ENCODE measurements at places on chromosomes 6 and 20. TPM values are rescaled to one million over a fixed set of nuclear protein-coding genes. Genes with fewer than 3 reads are reported as not detected.

DNA sequence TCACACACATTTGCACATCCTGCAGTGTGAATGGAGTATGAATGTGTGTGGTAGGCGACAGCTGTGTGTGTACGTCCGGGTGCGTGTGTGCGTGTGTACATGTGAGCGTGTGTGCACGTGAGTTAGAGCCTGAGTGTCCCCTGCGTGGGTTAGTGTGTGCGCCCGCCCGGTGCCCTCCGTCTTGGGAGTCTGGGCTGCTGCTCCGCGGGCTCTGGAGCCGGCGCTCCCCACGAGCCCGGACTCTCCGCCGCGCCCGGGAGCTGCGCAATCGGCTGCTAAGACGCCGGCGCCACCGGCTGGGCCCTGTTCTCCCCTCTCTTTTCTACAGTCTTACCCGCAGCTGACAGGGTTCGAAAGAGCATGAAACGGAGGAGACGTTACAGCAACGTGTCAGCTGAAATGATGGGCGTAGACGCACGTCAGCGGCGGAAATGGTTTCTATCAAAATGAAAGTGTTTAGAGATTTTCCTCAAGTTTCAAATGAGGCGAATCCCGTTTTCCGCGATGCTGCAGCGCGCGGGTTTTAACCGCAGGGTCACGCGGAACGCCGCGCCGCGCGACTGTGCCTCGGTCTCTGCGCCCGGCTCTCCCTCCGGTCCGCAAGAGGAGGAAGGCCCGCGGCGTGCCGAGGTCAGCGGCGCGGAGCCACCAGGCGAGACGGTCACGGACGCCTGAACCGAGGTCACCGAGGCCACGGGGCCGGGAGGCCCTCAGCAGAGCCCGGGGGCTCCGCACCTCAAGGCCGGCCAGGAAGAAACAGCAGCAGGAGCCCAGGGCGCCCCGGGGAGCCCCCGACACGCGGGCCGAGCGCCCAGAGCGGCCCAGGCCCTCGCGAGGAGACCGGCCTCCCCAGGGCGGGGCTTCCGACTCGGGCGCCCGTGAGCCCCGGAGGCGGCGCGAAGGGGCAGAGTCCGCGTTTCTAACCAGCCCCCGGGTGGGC is 95.3 kb upstream of the BHLHE23 start:
- peak; percentile 32 for DNase-seq

GRCh38 chr6:166612471-166612881 is 14.6 kb downstream of the RPS6KA2 start:
- no peak for DNase-seq

DNA sequence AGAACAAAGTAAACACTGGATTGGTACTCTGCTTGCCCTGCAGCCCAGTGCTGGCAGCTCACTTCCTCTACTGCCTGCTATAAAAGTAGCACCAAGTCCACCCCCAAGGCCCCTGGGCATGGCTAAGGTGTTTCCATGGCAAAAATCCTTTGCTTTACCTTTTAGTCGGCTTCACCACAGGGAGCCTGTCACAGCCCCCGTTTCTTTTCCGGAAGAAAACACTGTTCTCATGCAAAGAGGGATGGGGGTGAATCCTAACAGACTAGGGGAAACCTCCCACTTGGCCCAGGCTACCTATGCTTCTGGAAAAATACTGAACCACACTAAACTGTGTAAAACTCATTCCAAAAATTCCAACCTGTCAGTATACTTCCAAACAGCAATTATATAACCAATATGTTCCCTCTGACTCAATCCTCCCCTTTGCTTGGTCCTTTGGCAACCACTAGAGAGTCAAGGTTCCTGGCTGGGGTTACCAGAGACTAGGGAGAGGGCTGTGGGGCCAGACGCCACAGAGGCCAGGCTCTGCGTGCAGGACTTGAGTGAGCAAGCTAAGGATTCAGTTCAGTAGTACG is 16.1 kb downstream of the PPIL1 start:
- no peak for DNase-seq

DNA sequence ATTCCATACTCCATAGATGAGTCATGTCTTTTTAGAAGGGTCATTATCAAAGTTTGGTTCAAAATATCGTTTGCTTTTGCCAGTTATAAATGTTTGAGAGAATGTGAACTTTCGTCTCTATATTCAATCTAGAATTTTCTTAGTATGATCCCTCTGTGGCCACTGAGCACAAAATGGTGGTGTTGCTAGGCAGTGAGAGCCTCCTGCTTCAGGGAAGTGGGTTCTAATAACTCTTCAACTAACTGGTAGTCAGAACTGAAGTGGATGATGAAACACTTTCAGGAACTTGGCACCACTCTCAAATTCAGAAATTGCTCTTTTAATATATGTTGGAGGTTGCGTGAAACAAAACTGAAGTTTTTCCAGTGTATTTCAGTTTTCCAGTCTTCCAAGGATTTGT is 125.0 kb upstream of the DOK5 start:
- no peak for DNase-seq

GRCh38 chr6:33770124-33770832 is 18.7 kb downstream of the LEMD2 start:
- DNase-seq, result no peak

DNA sequence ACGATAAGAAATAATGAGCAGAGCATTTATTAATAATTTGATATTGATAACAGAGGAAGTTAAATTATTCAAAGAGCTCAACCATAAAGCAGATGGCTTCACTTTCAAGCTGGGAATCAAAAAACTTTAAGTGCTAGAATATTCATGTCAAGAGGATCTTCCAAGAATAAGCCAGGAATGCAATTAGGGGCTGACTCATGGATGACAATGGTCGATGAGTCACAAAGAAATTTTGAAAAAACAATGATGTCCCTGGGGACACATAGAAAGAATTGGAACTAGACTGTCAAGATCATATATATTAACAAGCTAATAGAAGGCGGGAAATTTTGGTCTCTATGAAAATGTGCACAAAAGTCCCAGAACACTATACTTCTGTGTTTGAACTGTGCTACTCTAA is 304.1 kb downstream of the LAMA2 start:
- DNase-seq, result peak; percentile 53

The GMPR gene
- 0.83 TPM for total RNA-seq

DNA sequence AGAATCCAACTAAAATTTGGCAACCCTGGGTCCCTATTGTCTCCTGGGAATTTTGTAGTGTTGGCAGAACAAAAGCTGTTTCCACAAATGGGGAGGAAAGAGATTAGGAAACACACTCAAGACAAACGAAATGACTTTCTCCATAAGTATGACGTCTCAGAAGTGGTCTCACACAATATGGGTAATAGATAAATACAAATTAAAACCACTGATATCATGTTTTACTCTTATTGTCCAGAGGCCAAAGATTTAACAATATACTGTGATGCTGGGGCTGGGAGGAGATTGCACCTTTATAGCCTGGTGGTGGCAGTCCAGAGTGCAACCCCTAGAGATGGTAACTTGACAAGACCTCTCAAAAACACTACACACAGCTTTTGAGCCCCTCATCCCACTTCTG is 18.6 kb downstream of the FKBP1A start:
- no peak for DNase-seq

The PGBD1 gene
- total RNA-seq, result 3.5 TPM

DNA sequence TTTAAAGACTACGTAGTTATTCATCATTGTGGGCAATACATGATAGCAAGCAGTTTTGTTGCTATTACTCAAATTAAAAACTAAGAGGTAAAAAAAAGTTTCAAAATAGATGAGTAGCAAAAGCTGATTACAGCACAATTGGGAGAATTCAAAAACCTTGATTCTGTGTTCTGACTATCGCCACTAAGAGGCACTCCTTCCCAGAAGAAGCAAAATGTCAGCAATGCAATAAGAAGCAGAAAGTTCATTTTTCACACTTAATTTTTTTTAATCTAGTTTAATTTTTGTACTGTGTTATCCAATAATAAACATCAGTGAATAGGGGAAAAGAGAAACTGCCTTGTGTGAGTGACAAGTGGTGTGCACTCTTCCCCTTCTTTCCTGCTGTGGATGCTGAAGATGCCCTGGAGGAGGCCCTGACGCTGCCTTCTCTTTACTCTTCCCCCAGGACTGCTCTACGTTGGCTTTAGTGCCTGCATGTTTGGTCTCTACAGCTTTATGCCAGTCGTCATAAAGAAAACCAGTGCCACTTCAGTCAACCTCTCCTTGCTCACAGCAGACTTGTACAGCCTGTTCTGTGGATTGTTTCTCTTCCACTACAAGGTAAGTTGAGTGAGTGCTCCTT is 263.2 kb upstream of the PLN start:
- DNase-seq, result no peak

- DNase-seq, result no peak
These were observed 1.5 kb downstream of the NDUFAF5 start for GRCh38 chr20:13786143-13786828.

GRCh38 chr6:43222418-43223059 is 6.7 kb downstream of the DNPH1 start:
- no peak for DNase-seq

- no peak for DNase-seq
These were observed 589.9 kb downstream of the PHF3 start for GRCh38 chr6:64225503-64225902.

Data from mammary epithelial cell (primary cell).